Karpas-422 (cell line): ENCODE measurements at places on chromosomes 16 and 17. TPM values are rescaled to one million over a fixed set of nuclear protein-coding genes. Genes with fewer than 3 reads are reported as not detected.
A peak's percentile ranks its signal among the peaks of the same experiment; 100 is the strongest.

DNA sequence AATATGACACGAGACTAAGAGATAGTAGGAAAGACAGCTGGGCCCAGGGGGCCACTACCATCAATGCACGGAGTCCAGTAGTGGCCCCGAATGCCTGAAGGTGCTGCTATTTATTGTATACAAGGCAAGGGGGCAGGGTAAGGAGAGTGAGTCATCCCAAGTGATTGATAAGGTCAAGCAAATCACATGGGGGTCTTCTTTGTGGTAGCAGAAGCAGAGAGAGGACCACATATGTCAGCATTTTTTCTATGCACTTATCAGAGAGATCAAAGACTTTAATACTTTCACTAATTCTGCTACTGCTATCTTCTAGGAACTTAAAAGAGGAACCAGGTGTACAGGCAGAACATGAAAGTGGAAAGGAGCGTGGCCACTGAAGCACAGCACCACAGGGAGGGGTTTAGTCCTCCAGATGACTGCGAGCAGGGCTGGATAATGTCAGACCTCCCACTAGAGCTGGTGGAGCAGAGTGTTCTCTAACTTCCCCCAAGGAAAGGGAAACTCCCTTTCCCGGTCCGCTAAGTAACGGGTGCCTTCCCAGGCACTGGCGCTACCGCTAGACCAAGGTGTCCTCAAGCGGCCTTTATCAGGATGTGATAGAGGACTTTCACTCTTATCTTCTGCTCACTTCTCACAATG is 26.4 kb upstream of the ARL4D start:
- peak overlapping the region; percentile 47; the same call in 1 of the 2 replicates for H3K4me3 ChIP-seq
- peak; percentile 79 for DNase-seq
- no peaks in the 10 kb centered on the region for H3K36me3 ChIP-seq

DNA sequence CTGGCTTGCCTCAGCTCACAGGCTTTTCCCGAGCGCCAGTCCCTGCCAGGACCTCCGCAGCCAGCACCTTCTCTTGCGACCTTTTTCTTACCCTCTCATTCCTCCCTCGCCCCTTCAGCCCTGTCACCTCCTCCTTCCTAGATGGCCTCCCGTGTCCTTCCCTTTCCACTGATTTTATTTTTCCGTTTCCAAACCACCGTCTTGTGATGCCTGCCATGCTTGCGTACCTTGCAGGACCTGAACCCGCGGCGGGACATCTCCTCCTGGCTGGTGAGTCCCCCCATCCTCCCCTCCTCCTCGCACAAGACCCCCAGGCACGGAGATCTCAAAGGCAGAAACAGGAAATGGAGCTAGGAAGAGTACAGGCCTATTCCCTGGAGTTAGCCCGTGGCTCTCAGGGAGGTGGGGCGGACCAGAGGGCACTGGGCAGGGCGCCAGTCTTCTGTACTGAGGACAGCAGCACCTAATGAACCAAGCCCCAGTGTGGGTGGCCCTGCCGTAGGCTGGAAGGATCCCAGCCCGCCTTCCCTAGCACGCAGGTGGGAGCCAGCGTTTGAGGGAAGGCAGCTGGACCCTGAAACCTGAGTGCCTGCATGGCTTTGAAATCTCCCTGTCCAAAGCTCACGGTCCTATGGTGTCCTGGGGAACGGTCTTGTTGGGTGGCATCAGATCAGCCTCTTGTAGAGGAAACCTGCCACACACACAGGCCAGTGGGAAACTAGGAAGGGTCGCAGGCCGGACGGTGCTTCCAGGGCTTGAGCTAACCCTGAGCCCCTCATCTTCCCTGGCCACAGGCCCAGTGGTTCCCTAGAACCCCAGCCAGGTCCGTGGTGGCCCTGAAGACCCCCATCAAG is 612 bp downstream of the CISD3 start:
- H3K4me1 ChIP-seq: peaks cover 36% of the 10 kb centered on the region
- H3K27ac ChIP-seq: peak overlapping the region; percentile 69
- no peaks in the 10 kb centered on the region for H3K27me3 ChIP-seq
- DNase-seq: peak; percentile 74
- H3K4me3 ChIP-seq: peak overlapping the region; percentile 86

DNA sequence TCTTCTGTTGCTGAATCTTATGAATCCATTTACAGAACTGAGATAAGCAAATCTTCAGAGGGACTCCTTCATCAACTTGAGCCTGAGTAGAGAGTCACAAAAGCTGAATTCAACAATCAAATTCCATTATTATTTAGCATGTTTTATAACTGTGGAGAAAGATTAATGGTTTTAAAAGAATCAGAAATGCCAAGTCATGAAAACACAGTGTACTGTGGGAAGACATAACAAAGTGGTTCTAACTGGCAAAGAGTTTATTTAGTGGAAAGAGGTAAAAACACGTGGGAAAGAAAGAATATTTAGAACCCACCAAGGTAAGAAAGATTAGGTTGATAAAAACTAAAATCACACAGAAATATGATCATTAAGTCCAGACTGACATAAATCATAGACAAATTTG is 5.0 kb downstream of the ERI2 start:
- H3K4me1 ChIP-seq: peaks cover 9% of the 10 kb centered on the region
- no peak overlapping the region for H3K4me3 ChIP-seq
- no peak overlapping the region for H3K27ac ChIP-seq
- H3K36me3 ChIP-seq: peaks cover 30% of the 10 kb centered on the region; the same call in 1 of the 2 replicates

DNA sequence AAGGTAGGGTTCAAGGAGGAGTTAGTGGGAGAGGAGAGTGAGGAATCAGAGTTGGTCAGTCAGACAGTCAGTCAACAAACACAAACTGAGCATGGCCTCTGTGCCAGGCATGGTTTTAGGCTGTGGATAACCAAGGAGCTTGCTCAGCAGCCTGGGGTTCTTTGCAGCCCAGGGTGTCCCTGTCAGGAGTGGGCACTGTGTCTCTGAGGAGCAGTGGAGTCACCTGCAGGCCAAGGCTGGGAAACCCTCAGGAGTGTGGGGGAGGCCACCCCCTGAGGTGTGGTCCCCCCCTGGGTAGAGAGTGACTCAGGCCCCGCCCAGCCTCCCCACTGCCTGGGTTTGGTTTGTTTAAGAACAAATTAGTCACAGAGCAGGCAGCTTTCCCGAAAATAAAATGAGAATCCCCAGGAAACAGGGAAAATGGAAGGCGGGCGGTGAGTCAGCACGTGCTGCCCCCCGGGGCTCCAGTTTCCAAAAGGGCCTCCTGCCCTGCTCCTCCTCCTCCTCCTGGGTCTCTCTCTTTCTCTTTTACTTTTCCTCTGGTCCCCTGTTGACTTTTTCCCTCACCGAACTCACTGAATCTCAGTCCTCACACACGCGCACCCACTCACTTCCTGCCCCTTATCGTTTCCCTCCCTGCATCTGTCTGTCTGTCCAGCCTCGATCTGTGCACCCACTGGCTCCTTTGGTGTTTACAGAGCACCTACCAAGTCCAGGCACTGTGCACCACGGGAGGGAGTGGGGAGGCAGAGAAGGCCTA is 44.3 kb downstream of the SOCS3 start:
- H3K4me3 ChIP-seq: no peak overlapping the region
- no peaks in the 10 kb centered on the region; the same call in 1 of the 2 replicates for H3K27me3 ChIP-seq
- peak; percentile 38 for DNase-seq
- no peaks in the 10 kb centered on the region for H3K36me3 ChIP-seq
- peaks cover 13% of the 10 kb centered on the region for H3K4me1 ChIP-seq
- H3K27ac ChIP-seq: no peak overlapping the region

- no peaks in the 10 kb centered on the region for H3K36me3 ChIP-seq
- no peaks in the 10 kb centered on the region for H3K27me3 ChIP-seq
- H3K27ac ChIP-seq: no peak overlapping the region
Measured at GRCh38 chr17:66397486-66397885, 95.1 kb downstream of the PRKCA start.

DNA sequence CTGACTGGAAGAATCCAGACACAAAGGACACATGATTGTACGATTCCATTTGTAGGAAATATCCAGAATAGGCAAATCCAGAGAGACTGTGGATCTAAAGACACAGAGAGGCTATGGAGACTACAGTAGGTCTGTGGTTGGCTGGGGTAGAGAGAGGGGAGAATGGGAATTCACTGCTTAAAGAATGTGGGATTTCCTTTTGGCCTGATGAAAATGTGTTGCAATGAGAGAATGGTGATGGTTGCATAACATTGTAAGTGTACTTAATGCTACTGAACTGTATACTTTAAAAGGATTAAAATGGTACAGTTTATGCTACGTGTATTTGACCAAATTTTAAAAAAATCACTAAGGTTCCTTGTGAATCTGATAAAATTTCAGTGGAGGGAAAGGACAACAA is 62.1 kb downstream of the GPRC5B start:
- no peak overlapping the region for H3K4me3 ChIP-seq
- no peak for DNase-seq
- H3K36me3 ChIP-seq: no peaks in the 10 kb centered on the region
- no peak overlapping the region for H3K27ac ChIP-seq

GRCh38 chr17:81189670-81190530 is 23.9 kb upstream of the AATK start:
- no peaks in the 10 kb centered on the region for H3K36me3 ChIP-seq
- H3K4me1 ChIP-seq: no peaks in the 10 kb centered on the region
- no peak for DNase-seq
- no peak overlapping the region for H3K27ac ChIP-seq
- H3K4me3 ChIP-seq: no peak overlapping the region
- no peaks in the 10 kb centered on the region for H3K27me3 ChIP-seq

DNA sequence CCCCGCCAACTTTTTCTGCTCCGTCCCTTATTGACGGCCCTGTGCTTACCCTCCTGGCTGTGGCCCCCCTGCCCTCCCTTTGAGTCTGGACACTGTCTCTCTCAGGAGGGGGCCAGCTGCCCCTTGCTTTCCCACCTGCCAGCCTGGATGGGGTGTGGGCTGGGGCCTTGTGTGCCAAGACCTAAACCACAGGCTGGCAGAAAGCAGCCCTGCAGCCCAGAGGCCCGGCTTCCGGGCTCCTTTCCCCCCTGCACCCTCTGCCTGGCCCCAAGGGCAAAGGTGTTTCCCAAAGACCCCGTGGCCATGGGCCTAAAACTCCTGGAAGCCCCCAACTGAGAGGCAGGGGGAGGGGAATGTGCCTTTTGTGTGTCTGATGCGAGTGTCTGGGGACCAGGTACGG is 17.5 kb downstream of the GPT2 start:
- H3K4me3 ChIP-seq: no peak overlapping the region
- H3K27me3 ChIP-seq: no peaks in the 10 kb centered on the region
- H3K27ac ChIP-seq: no peak overlapping the region
- peaks cover 4% of the 10 kb centered on the region; the same call in 1 of the 2 replicates for H3K36me3 ChIP-seq
- no peak for DNase-seq
- H3K4me1 ChIP-seq: no peaks in the 10 kb centered on the region

GRCh38 chr17:9643611-9644010 is 1.7 kb upstream of the USP43 start:
- no peak for DNase-seq
- no peaks in the 10 kb centered on the region for H3K27me3 ChIP-seq
- H3K4me1 ChIP-seq: peaks cover 16% of the 10 kb centered on the region
- no peak overlapping the region for H3K4me3 ChIP-seq
- H3K36me3 ChIP-seq: no peaks in the 10 kb centered on the region

- DNase-seq: no peak
- H3K36me3 ChIP-seq: peaks cover 42% of the 10 kb centered on the region
- peaks cover 57% of the 10 kb centered on the region for H3K4me1 ChIP-seq
- H3K4me3 ChIP-seq: no peak overlapping the region
- no peaks in the 10 kb centered on the region for H3K27me3 ChIP-seq
- peak overlapping the region; percentile 75 for H3K27ac ChIP-seq
Measured at GRCh38 chr17:57412520-57413096, 156.3 kb downstream of the MSI2 start.

DNA sequence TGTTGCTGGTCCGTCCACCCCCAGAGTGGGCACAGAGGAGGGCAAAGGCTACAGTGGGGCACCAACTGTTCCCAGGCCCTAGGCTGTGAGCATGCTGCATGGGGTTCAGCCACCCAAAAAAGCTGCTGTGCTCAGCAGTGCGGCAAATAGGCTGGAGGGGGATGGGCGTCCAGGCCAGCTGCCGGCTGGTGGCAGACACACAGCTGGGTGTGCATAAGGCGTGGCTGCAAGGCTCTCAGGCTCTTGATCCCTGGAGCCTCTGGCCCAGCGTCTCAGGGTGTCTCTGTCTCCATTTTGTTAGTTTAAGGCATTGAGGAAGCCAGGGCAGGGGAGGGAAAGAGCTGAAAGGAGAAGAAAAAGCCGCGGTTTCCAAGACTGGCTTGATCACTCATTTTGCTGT is 8.8 kb downstream of the RPL19 start:
- H3K4me1 ChIP-seq: peaks cover 38% of the 10 kb centered on the region
- H3K4me3 ChIP-seq: peak overlapping the region; percentile 69
- H3K27ac ChIP-seq: peak overlapping the region; percentile 91
- DNase-seq: peak; percentile 97

DNA sequence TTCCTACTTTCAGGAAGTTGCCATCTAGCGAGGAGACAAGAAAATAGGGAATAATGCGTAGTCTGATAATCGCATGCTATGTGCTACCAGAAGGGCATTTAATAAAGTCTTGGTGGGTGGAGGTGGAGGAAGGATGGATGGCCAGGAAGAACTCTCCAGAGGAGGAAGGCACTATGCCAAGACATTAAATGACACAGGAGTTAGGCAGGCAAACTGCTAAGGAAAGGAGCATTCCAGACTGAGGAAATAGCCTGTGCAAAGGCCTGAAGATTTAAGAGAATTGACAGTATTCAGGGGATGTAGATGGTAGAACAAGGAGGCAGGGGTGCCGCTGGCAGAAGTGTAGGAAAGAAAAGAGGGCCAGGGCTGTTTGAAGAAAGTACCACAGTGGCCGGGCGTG is 19.3 kb upstream of the ARHGAP44 start:
- no peaks in the 10 kb centered on the region for H3K27me3 ChIP-seq
- H3K27ac ChIP-seq: no peak overlapping the region
- peaks cover 13% of the 10 kb centered on the region for H3K4me1 ChIP-seq
- DNase-seq: no peak
- H3K36me3 ChIP-seq: no peaks in the 10 kb centered on the region

DNA sequence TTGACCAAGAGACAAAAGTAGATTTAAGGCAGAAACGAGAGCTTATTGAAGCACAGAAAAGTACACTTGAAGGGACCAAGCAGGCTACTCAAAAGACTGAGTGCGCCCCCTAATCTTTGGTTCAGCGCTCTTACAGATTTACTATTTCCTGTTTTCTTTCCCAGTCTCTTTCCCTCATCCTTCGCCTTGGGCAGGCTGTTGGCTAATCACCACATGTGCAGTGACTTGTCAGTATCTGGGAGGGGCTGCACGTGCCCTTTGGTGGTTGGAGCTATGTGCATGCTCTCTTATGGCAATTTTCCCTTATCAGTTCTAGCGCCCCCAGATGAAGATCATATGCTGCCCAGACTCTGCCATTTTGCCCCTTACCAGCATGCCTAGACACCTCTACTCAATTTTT is 35.4 kb upstream of the SHISA6 start:
- no peaks in the 10 kb centered on the region for H3K36me3 ChIP-seq
- 0 out of 2 replicates have a peak, but pooled peaks cover 5% of the 10 kb centered on the region for H3K27me3 ChIP-seq
- H3K27ac ChIP-seq: no peak overlapping the region
- no peak overlapping the region for H3K4me3 ChIP-seq
- no peaks in the 10 kb centered on the region for H3K4me1 ChIP-seq
- DNase-seq: no peak

Gene PPP1R27
- 0.25 TPM in 1 of 2 replicates, not detected in the other for total RNA-seq

Gene TNS4
- not detected in 2 replicates for total RNA-seq

Gene CEP20
- 19.6 and 45.3 TPM in 2 replicates for total RNA-seq

Gene SCGB1C2
- not detected in 2 replicates for total RNA-seq

Gene NOMO2
- 72.6 and 94.8 TPM in 2 replicates for total RNA-seq

Gene KRT33B
- not detected in 2 replicates for total RNA-seq
